Stimulated activated CD8-positive, alpha-beta memory T cell treated with anti-CD3 and anti-CD28 coated beads, Interleukin-4, amount 100 ng/mL, for 1 hour (primary cell): ENCODE measurements at places on chromosomes 16 and 17.

- DNase-seq, result no peak
Observed at GRCh38 chr16:67481561-67482232, 740 bp upstream of the ATP6V0D1 start.

DNA sequence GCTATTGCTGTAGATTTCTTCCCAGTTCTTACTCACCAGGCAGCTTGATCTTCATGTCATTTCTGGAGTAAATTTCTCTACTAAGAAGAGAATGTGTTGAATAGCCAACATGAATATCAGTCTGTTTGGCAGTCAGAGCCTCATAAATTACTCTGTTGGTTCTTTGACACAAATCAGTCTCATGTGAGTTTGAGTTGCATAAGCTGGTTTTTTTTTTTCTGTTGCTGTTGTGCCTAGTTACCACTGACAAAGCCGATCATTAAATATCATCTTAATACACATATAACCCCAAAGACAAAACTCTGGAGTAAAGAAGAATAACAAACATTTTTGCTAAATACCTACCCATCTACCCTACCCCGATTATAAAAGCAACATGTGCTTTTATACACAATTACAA lies 240.5 kb upstream of the KCNJ16 start:
- no peak for DNase-seq

DNA sequence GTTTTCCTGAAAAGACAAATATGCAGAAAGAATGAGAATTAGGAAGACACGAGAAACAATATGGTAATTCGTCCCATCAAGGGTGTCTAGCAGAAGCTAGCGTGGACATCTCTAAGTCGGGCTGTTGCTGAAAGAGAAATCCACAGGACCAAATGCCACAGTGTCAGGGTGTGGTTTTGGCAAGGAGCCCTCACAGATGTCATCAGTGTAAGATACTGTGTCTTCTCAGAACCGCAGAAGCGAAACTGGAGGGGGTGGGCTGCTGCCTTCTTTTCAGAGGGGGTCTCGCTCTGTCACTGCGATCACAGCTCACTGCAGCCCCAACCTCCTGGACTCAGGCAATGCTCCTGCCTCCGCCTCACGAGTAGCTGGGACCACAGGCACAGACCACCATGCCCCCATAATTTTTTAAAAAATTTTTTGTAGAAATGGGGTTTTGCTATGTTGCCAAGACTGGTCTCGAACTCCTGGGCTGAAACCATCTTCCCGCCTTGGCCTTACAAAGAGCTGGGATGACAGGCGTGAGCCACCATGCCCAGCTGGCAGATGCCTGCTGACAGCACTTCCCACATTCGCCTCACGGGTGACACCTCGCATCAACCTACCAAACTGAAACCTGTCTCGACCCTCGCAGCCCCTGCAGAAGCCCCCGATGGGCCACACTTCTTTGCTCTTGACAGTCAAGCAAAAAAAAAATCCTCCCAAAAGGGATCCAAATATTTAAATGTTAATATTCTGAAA lies 26.2 kb downstream of the TRAP1 start:
- DNase-seq, result no peak

DNA sequence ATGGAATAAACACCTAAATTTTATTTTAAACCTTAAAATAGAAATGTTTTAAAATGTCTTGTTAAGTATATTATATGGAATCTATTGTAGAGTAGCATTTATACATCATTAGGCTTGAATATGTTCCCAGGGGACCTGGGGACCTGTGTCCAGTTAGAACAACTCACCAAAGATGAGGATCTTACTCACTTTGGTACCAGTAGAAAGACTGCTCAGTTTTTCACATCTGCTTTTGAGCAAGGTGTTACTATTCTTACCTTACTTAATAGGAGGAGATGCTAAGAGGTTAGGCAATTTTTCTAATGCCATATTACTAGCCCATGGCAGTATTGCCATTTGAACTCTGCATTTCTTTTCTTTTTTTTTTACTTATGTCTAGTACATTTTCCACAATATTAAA lies 14.7 kb downstream of the STXBP4 start:
- DNase-seq, result no peak

- no peak for DNase-seq
Observed at GRCh38 chr16:46797501-46797900, 33.5 kb downstream of the C16orf87 start.

DNA sequence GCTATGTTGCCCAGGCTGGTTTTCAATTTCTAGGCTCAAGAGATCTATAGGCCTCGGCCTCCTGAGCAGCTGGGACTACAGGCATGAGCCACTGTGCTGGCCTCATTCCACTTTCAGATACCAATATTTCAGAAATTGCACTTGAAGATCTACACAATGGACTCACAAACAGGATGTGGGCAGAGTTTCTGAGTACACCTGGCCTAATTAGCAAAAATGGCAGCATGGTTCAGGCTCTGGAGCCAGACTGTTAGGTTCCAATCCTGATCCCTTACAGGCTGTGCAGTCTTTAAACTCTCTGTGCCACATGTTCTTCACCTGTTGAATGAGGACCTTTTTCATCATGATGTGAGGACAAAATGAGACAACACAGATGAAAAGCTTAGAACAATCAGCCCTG lies 32.2 kb downstream of the RNF157 start:
- DNase-seq, result no peak
